CD4-positive, alpha-beta T cell treated with Interferon gamma for 1 hour (primary cell): ENCODE measurements at places on chromosomes 4 and X.
A peak's percentile ranks its signal among the peaks of the same experiment; 100 is the strongest.

GRCh38 chr4:139188648-139189416, 11.8 kb upstream of the ELF2 start:
- DNase-seq, result peak; percentile 18

DNA sequence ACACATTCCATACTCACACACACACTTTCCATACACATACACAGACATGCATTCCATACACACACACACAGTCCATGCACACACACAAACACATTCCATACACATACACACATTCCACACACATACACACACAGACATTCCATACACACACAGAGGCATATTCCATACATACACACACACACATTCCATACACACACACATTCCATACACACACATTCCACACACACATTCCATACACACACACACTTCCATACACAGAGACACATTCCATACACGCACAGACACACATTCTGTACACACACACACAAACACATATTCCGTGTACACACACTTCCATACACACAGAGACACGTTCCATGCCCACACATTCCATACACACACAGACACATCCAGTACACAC, 14.8 kb downstream of the LINC00632 start:
- no peak for DNase-seq

DNA sequence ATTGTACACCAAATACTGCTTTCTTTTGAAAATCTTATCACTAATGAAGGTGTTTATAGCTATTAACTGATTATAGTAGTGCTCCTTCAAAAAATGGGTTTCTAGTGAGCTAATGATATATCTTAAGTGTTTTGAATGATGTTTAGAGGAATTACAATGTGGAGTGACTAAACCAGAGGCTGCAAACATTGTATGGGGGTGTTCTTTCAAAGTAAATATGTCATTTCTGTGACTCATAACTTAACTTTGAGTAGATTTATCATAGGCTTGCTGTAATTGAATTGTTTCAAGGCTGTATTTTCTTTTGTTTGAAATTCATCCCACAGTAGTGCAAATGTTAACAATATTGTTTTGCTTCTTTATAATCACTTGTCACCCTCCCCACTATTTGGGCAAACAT, 141.6 kb downstream of the IL1RAPL2 start:
- DNase-seq, result no peak

DNA sequence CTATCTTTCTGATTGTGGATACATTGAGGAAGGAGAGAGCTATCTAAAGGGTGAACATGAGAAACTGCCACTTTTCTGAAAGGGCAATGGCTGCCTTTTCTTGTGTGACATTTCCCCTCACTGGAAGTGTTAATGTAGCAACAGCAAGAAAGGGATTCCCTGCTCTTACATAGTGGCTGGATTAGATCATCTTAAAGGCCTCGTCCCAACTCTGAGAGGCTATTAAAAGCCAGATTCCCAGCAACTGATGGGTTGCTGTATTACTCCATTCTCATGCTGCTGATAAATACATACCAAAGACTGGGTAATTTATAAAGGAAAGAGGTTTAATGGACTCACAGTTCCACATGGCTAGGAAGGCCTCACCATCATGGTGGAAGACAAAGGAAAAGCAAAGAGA, 33.7 kb upstream of the ADH7 start:
- DNase-seq, result no peak

- DNase-seq, result no peak
Measured at GRCh38 chr4:159069922-159070321, 33.0 kb upstream of the RAPGEF2 start.

- DNase-seq, result no peak
Measured at GRCh38 chr4:113834298-113834697, 72.8 kb upstream of the CAMK2D start.

- no peak for DNase-seq
Measured at GRCh38 chr4:139887962-139888735, 222.5 kb downstream of the MGST2 start.

- no peak for DNase-seq
Measured at GRCh38 chr4:39937683-39938268, 39.9 kb downstream of the PDS5A start.
